Hematopoietic multipotent progenitor cell treated with erythropoietin and hydrocortisone succinate and interleukin-3 and kit ligand, for 4 days (in vitro differentiated cells): ENCODE measurements at places on chromosomes 1 and 21.

GRCh38 chr1:84825161-84825560 is 67.8 kb downstream of the LPAR3 start:
- no peak for DNase-seq

- no peak for DNase-seq
Measured at GRCh38 chr21:37017951-37018679, 11.6 kb downstream of the RIPPLY3 start.

DNA sequence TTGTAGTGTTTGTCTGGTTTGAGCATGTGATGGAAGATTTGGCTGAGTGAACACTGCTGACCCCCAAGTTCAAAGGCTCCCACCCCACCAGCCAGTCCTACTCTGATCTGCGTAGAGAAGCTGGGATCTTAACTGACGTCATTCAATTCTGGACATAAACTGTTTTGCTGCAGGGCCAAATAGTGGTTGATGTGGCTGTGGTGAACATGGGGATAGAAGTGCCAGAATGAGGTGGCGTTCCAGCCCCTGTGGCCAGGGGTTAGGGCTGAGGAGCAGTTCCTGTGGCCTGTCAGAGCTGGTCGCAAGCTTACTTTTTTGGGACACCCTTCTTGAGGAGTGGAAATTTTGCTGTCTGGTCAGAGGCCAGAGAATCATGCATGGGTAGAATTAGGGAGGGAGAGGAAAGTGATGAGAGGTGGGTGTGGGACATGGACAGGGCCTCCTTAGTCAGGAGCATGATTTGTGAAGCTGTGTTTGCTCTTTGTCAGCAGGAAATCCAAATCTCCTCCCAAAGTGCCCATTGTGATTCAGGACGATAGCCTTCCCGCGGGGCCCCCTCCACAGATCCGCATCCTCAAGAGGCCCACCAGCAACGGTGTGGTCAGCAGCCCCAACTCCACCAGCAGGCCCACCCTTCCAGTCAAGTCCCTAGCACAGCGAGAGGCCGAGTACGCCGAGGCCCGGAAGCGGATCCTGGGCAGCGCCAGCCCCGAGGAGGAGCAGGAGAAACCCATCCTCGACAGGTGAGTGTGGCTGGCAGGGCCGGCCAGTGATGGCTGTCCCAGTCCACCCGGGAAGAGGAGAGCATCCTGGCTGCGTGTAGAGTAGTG is 25.9 kb downstream of the SZRD1 start:
- DNase-seq = no peak

DNA sequence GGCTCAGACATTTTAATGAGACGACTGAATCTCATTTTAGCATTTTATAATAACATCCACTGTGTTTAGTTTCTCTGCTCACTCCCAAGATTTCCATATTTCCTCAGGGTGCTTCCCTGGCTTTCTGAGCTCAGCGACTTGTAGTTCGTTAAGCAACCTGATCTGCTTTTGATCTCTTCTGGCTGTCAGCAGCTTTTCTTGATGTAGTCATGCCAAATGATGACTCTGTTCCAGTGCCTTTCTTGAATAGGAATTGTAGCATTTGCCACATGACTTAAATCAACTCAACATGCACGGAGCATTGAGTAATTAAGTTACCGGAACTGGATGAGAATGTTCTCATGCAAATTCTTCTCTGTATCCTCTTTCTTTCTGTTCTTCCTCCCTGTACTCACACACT is 246.1 kb downstream of the FMN2 start:
- no peak for DNase-seq

GRCh38 chr1:28886731-28887418 is 27.5 kb upstream of the EPB41 start:
- DNase-seq = peak; percentile 95

DNA sequence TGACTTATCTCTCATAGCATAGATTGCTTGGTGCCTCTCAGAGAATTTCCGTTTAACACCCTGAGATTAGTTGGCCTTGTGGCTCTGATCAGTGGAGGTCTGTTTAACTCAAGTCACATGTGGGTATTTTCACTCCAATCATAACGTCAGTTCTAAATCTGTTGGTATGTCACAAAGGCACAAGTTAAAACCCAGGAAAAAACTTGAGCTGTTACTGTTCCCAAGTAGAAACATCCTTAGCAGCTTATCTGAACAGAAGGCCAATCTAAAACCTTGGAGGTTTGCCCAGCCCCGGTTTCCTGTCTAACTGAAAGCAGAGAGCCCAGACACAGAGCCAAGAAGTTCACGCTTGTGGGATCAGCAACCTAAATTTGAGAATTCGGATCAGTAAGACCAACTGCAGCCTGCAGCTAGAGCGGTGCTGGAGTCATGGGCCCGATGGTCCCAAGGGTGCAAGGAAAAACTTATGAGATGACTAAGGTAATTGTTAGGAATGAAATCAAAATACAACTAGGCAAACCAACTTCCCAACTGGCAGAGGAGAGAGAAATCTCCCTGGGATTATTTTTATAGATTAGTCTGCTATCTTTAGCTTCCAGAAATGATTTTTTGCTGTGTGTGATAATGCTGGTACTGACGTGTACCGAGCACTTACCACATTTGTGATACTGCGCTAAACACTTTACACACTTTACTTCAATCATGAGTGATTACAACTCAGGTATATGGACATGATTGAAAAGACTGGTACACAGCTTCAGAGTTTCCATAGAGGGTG is 90.2 kb upstream of the C1orf21 start:
- DNase-seq = peak; percentile 94

DNA sequence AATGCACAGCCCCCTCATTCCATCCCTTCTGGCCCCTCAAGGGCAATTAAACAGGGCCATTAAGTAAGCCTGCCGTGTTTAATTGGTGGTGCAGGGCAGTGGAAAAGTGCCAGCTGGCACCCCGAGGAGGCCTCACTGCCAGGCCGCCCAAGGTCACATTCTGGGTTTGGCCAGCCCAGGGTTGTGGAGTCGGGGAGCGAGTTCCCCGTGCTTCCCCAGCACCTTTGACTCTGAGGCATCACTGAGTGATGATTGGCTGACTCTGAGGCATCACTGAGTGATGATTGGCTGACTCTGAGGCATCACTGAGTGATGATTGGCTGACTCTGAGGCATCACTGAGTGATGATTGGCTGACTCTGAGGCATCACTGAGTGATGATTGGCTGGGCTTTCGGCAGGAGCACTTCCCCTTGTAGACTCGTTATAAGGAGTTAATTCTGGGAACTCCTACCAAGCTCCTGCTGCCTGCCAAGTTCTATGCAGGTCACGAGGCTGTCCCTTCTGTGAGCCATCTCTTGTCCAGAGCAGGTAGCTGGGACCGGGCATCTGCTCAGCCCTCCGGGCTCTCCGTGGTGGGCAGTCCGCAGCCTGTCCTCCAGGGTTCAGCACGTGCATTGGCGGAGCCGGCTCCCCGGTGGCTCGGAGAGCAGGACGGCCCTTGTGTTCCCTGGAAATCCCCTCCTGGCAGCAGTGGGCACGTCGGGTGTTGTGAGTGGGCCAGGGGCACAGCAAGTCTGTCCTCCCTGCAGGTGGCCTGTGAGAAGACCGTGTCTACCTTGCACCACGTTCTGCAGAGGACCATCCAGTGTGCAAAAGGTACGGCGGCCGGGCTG is 20.9 kb downstream of the CSTB start:
- no peak for DNase-seq
